Stimulated activated CD8-positive, alpha-beta memory T cell treated with anti-CD3 and anti-CD28 coated beads, Interleukin-7, amount 100 ng/mL, for 24 hours (primary cell): ENCODE measurements at places on chromosomes 2 and 18.

GRCh38 chr2:227082286-227082685 is 81.7 kb downstream of the COL4A4 start:
- DNase-seq: no peak

GRCh38 chr2:184049566-184049965 is 548.8 kb upstream of the ZNF804A start:
- no peak for DNase-seq

- DNase-seq: no peak
Observed at GRCh38 chr2:240819126-240819857, 727 bp downstream of the KIF1A start.

DNA sequence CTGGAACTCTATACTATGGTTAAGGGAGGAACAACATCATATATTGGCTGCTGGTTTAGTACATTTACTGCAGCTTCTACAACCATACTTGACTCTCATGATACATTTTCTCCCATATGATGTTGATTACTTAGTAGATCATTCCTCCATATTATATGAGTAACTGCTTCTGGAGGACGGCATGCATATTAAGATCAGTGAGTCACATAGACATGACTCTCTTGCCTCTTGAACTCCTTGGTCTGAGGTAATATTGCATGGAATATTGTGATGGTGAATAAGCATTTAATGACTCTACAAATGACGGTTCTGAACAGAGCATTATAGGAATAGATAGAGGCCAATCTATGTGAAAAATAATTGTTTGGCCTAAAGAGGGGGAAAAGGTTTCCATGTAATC is 418.8 kb upstream of the SPHKAP start:
- no peak for DNase-seq

DNA sequence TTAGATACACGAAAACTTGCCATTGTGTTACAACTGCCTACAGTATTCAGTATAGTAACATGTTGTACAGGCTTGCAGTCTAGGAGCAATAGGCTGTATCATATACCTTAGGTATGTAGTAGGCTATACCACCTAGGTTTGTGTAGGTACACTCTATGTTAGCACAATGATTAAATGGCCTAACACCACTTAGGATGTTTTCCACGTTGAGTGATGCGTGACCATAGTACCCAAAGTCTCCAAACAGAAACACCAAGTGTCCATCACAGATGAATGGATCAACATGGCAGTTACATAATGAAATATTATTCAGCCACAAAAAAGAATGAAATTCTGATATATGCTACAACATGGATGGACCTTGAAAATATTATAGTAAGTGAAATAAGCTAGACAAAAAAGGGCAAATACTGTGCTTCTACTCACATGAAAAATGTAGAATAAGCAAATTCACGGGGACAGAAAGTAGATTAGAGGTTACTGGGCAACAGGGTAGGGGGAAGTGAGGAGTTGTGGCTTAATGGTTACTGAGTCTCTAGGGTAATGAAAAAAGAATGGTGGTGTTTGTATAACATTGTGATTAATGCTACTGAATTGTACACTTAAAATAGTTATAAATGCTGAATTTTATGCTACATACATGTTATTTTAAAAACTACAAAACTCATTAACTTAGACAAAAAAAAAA is 62.6 kb downstream of the TMEM131 start:
- no peak for DNase-seq

DNA sequence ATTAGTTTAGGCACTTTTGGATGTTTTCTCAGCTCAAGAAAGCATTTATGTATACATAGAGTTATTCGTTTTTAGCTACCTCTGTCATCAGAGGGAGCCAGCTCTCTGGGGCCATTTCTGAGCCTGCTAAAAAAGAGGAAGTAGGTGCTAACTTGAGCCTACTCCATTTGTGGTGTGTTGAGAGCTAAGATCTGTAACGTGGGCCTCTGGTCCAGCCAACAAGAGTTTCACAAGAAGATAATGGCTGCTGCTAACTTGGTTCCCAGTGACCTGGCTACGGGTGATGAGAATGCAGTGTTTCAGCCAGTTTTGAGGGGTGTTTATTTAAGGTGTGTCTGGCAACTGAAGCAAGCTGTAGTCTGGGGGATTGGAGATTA is 182.5 kb downstream of the PRKCE start:
- DNase-seq: no peak

DNA sequence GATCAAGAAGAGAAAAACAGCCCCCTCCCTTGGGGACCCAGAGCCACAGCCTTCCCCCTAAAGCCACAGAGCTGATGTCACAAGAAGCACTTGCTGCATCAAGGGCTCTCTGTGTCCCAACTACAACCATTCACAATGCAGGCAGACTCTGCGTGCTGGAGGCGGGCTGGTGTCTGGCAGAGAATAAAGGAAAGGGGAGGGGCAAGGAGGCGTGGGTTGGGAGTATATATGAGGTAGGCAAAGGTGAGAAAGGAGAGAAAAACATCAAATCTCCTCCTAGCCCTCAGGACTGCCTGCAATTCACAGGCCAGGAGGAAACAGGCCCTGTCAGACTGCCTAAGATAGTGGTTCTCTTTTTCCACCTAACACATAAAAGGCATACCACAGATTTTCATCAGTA is 48.8 kb upstream of the IHH start:
- no peak for DNase-seq

GRCh38 chr18:79625195-79625923 is 54.2 kb upstream of the CTDP1 start:
- DNase-seq: no peak

DNA sequence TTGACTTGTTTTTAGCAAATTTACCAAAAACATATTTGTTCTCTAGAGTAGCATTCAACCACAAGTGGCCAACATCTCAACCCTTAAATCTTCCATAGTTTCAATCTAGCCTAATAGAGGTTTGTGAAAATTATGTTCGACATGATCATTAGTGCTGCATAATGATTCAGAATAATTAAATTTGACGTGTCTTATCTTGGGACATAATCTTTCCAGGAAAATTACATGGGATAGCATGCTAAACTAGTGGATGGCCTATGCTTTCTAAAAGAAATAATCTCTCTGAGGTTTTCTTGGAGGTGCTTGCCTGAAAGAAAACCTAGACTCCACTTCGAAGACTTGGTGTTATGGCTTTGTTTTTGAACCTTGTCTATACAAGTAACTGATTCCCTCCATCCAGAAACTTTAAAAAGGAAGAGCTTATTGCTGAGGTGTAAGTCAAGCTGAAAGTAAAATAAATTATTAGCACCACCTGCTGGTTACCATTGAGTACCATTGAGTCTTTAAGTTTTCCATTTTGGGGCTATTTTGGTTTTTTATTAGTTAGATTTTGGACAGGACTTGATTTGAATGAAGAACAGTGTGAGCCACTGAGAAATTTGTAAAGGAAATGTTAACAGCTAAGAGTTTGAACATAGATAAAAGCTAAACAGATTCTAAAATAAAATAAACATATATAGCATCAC is 32.7 kb downstream of the COX7A2L start:
- no peak for DNase-seq

- no peak for DNase-seq
Observed at GRCh38 chr2:16621316-16621715, 44.3 kb downstream of the CYRIA start.

- no peak for DNase-seq
Observed at GRCh38 chr2:46960618-46961017, 45.0 kb upstream of the MCFD2 start.

DNA sequence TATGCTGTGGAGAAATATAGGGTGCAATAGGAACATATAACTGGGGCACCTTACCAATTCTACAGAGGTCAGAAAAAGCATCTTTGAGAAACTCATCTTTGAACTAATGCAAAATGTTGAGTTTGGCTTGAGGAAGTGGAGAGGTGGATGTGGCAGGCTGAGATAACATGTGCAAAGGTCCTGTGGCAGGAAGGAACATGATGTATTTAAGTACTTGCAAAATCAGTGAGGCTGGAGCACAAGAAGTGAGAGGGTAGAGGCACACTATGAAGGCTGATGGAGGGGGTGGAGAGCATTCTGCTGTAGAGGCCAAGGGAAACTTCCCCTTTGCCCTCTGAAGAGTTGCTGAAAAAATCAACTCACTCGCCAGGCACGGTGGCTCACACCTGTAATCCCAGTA is 14.7 kb upstream of the RAB1A start:
- DNase-seq: no peak

DNA sequence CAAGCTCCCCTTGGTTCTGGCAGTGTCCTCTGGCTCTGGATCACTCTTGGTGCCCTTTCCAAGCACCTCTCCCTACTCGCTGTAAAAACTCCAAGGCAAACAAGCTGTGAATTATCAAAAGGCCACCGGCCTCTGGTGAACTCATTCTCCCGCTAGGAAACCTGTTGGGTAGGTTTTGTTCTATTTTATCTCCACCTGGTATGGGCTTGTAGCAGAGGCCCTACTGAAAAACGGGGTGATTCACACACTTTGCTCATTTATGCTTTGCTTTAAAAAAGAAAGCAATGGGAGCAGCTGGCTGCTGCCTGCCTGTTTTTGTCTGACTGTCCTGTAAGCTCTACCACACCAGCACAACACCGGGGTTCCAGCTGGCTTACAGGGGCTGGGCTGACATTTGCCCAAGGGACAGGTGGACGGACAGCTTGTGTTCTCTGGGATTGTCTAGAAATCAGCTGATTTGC is 56.8 kb downstream of the SH3BP4 start:
- DNase-seq: no peak

GRCh38 chr2:166246901-166247300 is 119.1 kb upstream of the SCN1A start:
- no peak for DNase-seq

DNA sequence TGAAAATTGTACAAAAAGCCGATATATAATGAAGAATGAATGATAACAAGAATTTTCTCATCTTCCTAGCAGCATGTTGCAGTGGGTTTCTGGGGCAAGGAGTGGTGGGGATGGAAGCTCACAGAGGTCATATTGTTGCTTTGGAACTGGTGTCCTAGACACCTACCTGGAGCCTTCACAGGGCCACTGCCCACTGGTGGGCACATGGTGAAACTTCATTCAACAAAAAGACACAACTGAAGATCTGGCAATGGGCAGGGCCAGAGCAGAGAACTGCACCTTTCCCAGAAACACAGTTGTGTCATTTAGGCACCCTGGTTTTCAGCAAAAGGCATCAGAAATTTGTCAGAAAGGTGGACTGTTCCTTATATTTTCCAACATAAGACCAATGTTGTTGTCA is 115.3 kb downstream of the FHOD3 start:
- DNase-seq: no peak

DNA sequence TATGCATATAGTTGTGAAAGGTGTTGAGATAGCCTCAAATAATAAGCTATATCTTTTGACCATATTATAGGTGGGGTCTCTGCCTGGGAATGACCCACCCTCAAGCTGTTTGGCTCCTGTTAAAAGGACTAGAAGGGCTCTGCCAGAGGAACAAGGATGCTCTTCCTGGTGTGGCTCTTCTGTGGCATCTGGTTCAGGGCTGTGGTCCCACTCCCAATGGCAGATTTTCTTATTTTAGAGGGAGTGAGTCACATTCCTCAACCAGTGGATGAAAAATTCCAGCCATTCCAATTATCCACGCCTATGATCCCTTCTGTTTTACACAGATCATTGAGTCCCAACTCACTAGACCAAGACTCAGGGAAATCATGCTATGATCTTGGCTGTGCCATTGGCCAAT is 119.9 kb downstream of the PARD3B start:
- DNase-seq: no peak

GRCh38 chr18:3830604-3831003 is 380.6 kb downstream of the TGIF1 start:
- DNase-seq: no peak

- DNase-seq: no peak
Observed at GRCh38 chr2:130307850-130308249, 34.8 kb upstream of the IMP4 start.

GRCh38 chr18:10101729-10102128 is 187.9 kb downstream of the VAPA start:
- DNase-seq: no peak

DNA sequence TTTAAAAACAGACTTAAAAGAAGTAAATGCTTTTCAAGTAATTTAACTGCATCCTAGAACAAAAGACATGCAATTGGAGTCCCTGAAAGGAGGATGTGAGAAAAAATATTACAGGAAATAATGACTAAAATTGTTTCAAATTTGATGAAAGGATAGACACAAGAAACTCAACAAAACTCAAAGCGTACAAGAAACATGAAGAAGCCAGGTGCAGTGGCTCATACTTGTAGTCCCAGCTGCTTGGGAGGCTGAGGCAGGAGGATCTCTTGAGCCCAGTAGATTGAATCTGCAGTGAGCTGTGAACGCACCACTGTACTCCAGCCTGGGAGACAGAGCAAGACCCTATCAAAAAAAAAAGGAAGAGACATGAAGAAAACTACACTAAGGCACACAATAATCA is 118.1 kb upstream of the SLC39A10 start:
- no peak for DNase-seq

- no peak for DNase-seq
Observed at GRCh38 chr2:173898996-173899395, 66.2 kb downstream of the SP3 start.

- DNase-seq: no peak
Observed at GRCh38 chr2:136065384-136065783, 52.6 kb downstream of the CXCR4 start.
